ENCODE measurements at places on chromosomes 7 and 10.
A peak's percentile ranks its signal among the peaks of the same experiment; 100 is the strongest.

GRCh38 chr7:83931968-83932367, 262.6 kb downstream of the SEMA3A start:
- no peak for DNase-seq

- DNase-seq = no peak
These were observed 25.0 kb downstream of the ADARB2 start for GRCh38 chr10:1712314-1712713.

GRCh38 chr7:155835446-155836215, 23.4 kb upstream of the SHH start:
- DNase-seq = no peak

GRCh38 chr10:62186999-62187675, 81.5 kb downstream of the RTKN2 start:
- DNase-seq = no peak

DNA sequence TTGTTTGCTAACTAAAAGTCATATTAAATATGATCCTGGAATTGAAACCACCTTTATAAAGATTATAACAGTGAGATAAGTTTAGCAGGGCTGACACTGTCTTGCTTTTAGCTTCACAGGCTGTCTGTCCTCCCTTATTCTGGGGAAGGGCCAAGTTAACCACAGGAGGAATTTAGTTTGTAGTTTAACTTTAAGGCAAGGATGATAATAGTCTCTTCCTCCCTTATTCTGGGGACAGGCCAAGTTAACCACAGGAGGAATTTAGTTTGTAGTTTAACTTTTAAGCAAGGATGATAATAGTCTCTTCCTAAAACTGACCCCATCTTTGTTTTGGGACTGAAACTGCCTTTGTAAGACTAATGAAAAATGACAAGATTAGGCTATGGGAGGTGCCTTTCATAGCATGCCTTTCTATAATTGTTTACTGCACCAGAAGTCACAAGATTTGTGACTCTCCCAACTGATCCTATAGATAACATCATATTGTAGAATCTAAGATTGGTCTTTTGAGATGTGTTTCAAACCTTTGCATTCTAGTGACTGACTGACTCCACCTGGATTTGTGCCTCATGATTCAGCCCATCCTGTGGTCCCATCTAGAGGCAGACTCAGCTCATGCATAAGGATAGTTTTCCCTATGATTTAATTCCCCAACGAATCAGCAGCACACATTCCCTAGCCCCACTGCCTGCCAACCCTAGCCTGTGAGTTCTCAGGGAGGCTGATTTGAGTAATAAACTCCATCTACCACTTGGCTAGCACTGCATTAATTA, 212.0 kb downstream of the MAGI2 start:
- DNase-seq = no peak

DNA sequence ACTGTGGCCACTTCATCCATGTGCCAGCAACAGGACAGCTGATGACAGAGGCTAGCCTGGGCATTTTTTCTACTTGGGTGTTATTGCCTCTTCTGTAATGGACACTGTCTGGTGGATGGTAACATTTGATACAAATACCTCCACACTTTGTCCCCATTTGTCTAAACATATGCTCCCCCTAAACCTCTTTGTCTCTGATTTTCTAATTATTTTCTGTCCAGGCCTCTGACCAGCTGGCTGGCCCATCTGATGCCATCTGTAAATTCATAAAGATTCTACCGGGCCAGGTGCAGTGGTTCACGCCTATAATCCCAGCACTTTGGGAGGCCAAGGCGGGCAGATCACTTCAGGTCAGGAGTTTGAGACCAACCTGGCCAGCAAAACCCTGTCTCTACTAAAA, 84.7 kb upstream of the IFRD1 start:
- DNase-seq = no peak

- DNase-seq = no peak
These were observed 14.2 kb downstream of the SKAP2 start for GRCh38 chr7:26850193-26850651.

DNA sequence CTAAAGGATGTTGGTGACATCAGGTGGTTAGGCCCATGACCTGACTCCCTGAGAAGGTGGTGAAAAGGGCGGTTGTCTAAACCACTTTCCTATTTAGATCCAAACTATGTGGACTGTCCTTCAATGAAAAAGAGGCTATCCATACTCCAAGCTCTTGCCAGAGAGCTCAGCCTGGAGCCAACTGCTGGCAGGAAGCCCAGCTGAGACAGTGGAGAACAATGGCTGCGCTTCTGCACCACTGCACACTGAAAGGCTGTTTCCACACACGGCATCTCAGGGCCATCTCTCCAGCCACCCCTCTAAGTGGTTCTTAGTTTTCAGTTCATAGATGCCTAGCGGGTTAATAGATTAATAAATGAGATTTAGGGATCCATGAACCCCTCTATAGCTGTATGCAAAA, 488.8 kb upstream of the ZMIZ1 start:
- DNase-seq = peak; percentile 89
